ENCODE measurements at places on chromosomes 2 and 18.

DNA sequence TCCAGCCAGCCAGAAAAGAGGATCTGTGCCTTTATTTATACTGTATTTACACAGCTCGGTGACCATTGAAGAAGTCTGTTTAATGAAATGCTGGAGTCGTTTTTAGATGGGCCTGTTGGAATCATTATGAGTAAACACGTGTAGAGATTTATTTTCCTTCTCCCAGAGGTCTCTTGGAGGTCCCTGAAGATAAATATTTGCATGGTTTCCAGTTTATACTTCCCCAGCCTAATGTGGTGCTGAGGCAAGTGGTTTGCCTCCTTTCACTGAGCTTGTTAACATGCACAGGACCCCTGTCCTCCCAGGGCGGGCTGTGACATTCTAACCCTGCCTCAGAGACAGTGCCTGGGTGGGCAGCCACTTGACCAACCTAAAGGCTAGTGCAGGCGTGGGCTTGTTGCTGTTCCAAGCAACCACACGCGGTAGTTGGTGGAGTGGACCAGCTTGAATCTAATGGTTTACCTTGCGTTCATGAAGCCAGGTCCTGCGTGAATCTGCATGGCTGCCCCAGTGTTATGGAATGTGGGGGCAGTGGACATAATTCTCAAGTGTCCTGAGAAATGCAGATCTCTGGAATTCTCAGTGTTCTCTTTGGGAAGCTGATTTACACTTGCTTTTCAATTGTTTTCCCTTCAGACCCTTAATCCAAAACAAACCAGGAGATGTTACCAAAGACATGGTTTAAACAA is 130.2 kb upstream of the DLX2 start:
- DNase-seq, result no peak

- no peak for DNase-seq
These were observed 10.8 kb upstream of the ATL2 start for GRCh38 chr2:38387887-38388286.

- DNase-seq, result no peak
These were observed 46.2 kb upstream of the SMAD7 start for GRCh38 chr18:48996901-48997463.

DNA sequence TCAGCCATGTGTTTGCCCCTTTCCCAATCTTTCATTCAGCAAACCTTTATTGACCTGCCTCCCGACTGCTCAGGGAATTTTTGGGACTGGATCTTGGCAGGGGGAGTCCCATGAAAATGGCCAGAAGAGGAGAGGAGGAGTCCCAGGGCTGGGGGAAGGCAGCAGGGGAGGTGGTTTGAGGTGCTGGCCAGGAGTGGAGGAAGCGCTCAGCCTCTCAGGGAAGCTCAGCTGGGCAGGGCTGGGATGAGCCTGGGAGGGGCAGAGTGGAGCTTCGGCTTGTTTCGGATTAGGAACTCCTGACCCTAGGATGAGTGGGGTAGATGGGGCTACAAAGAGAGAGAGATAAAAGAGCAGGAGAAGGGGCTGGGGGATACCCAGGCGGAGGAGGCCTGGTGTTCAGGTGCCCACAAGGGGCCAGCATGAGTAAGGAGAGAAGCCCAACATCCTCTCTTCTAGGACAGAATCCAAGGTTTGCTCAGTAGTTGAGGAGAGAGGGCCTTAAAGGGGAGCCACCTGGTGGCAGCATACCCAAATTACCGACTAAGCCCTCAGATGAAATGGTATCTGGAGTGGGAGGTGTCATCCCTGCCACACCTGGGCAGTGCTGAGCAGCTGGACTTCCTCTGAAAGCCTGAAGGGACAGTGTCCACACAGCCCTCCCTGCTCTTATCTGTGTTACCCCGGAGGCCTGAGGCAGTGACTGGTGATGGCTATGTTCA is 91.1 kb downstream of the INHBB start:
- DNase-seq, result no peak

DNA sequence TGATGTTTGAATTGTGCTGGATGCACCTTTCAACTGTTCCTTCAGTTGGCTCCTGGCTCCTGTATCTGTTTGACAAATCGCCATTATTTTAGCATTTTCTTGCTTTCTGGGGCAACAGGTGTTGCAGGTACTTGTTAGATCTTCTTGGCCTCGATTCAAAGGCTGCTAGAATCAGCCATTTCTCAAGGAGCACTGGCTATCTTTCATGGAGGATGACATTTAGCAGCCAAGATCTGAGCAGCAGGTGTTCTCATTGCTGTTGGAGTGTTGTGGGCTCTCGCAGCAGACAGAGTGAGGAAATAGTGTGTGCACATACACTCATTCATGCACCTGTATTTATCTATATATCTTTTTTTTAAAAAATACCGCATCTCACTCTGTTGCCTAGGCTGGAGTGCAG is 52.2 kb downstream of the INPP5D start:
- DNase-seq, result no peak

DNA sequence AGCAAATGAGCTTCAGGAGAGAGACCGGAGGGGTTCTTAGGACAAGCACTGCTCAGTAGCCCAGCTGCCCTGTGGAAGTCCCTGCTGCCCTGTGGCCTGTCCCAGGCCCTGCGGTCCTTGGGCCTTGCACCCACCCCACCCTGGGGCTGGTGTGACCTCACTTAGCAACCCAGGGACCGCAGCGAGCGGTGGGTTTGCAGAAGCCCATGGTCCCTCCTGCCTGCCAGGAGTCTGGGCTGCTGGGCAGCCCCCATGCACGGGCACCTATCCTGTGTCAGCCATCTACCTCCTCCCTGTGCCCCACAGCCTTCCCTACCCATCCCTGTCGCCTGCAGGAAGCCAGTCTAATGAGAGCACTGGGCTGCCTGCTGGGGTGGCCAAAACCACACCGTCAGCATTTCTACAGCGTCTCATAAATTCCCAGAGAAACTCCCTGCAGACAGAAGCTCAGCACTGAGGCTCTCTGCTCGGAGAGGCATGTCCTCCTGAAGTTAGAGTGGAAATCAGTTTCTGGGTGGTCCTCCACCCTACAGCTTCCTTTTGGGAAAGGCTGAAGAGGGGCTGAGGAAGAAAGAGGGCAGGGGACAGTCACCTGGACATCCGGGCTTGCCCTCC is 231.1 kb upstream of the HS6ST1 start:
- no peak for DNase-seq

DNA sequence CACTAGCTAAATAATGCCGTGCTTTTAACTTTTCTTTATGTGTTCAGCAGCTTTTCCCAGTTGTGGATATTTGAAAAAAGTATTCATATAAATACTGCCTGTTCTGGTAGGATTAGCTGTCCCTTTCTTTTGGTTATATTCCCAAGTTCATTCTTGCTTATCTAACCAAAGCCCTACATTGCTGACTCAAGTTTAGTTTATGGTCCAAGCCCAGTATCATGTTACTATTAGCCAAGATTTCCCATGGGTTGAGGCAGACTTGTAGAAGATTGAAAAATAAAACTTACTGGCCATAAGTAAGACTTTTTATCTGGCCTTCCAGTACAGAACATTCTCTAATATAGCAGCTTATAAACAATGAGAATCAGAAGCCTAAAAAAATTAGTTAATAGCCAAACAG is 49.7 kb upstream of the NFE2L2 start:
- no peak for DNase-seq

DNA sequence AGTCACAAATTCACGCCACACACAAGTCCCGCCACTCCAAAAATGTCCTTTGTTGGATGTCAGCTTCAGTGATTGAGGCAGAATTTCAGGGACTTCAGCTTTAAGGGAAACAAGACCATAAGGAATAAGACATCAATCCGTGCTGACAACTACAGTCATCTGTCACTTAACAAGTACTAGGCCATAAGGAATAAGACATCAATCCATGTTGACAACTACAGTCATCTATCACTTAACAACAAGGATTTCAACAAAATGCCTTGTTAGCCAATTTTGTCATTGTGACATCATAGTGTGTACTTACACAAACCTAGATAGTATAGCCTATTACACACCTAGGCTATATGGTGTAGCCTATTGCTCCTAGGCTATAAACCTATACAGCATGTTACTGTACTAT is 58.0 kb downstream of the ANTXR1 start:
- no peak for DNase-seq

- DNase-seq, result no peak
These were observed 15.5 kb downstream of the SPATS2L start for GRCh38 chr2:200321780-200322534.
